H1 (cell line): ENCODE measurements at places on chromosomes 6 and 20. TPM values are rescaled to one million over a fixed set of nuclear protein-coding genes. Genes with fewer than 3 reads are reported as not detected.

DNA sequence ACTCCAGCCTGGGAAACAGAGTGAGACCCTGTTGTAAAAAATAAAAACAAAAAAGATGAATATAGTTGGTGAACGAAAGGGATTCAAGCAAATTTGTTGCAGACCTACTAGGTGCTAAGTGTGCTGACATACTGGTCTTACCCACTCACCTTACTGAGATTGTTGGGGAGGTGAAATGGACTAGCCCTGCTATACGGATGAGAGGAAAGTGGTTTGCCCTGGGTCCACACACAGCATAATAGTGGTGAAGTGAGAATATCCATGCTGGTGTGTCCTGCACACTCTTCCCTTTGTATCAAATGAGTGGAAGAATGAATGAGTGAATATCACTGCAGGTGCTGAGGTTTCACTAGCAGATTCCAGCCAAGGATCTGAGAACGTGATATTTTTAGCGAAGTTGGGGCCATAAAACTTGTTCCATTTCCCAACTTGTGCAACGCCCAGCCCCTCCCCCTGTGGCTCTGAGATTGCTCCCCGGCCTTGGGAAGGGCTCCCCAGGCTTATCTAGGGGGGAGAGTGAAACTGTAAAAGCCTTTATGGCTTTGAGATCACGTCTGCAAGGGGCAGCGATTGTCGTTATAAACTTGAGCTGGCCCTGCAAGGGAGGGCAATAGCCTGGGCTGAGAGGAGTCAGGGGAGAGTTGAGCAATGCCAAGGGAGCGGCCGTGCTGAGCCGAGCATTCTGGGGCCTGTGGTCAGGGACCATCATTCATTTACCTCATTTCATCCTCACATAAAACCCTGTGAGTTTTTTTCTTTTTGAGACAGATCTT lies 33.2 kb upstream of the TTPAL start:
- no peaks in the 10 kb centered on the region for H3K36me3 ChIP-seq
- no peaks in the 10 kb centered on the region for H3K27me3 ChIP-seq
- no peak overlapping the region for H3K27ac ChIP-seq
- no peaks in the 10 kb centered on the region for H3K4me1 ChIP-seq
- H3K4me3 ChIP-seq = no peak overlapping the region
- no peak for DNase-seq

GRCh38 chr20:34615477-34615876 lies 57.0 kb downstream of the MAP1LC3A start:
- H3K4me3 ChIP-seq = no peak overlapping the region
- no peaks in the 10 kb centered on the region for H3K4me1 ChIP-seq
- DNase-seq = no peak
- H3K27ac ChIP-seq = no peak overlapping the region
- H3K36me3 ChIP-seq = no peaks in the 10 kb centered on the region; the same call in 1 of the 2 replicates

GRCh38 chr6:56663344-56663743 lies 20.7 kb upstream of the DST start:
- H3K27me3 ChIP-seq = no peaks in the 10 kb centered on the region
- H3K4me3 ChIP-seq = no peak overlapping the region
- DNase-seq = no peak
- H3K4me1 ChIP-seq = no peaks in the 10 kb centered on the region; the same call in 1 of the 2 replicates
- H3K36me3 ChIP-seq = no peaks in the 10 kb centered on the region

DNA sequence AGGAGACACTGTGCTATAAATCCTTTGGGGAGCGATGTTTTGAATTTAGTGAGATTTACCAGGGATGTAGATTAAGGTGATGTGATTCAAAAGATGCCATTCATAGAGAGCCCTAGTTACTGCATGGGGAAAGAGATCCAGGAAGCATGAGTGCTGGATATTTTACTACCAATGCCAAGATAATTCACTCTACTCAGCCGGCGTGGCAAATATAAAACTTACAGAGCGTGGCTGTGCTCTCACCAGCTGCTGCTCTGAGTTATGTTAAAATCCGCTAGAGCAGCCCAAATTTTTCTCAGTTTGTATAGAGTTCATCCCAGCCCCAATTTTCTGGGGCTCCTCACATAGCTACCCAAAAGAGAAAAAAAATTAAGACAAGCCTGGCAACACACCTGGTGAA lies 48.6 kb downstream of the BFSP1 start:
- no peaks in the 10 kb centered on the region for H3K36me3 ChIP-seq
- no peaks in the 10 kb centered on the region for H3K4me1 ChIP-seq
- H3K27me3 ChIP-seq = no peaks in the 10 kb centered on the region
- DNase-seq = no peak

GRCh38 chr6:37441651-37442050 lies 8.6 kb downstream of the CMTR1 start:
- H3K36me3 ChIP-seq = peaks cover 11% of the 10 kb centered on the region
- no peak for DNase-seq

- no peak overlapping the region for H3K4me3 ChIP-seq
- DNase-seq = no peak
- no peaks in the 10 kb centered on the region for H3K27me3 ChIP-seq
- no peaks in the 10 kb centered on the region for H3K36me3 ChIP-seq
Measured at GRCh38 chr6:136860043-136860442, 37.7 kb downstream of the PEX7 start.

DNA sequence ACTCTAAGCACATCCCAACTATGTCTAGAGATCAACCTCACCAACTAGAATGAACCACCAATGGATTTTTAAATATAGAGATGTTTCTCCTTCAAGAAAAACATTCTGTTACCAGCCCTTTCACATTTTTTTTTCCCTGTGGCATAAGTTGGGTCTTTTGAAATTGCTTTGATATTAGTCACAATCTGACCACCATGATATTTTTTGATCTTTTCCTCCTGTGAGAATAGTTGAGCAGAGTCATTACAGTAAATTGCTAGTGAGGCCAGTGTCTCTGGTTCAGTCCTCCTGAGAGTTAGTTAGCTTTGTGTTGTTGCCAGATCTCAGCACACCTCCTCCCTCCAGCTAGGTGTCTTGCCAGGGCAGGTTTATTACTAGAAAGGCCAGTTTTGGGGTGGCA lies 79.7 kb upstream of the MYLIP start:
- no peaks in the 10 kb centered on the region for H3K4me1 ChIP-seq
- no peak overlapping the region for H3K27ac ChIP-seq
- no peaks in the 10 kb centered on the region for H3K27me3 ChIP-seq
- DNase-seq = no peak
- H3K4me3 ChIP-seq = no peak overlapping the region
- no peaks in the 10 kb centered on the region for H3K36me3 ChIP-seq

- H3K27me3 ChIP-seq = no peaks in the 10 kb centered on the region
- no peak overlapping the region for H3K27ac ChIP-seq
- H3K36me3 ChIP-seq = no peaks in the 10 kb centered on the region
- H3K4me1 ChIP-seq = peaks cover 1% of the 10 kb centered on the region; the same call in 1 of the 2 replicates
- H3K4me3 ChIP-seq = no peak overlapping the region
Measured at GRCh38 chr6:71250099-71250602, 38.5 kb upstream of the OGFRL1 start.

The HAO1 gene
- not detected in 2 replicates for total RNA-seq

The POM121L2 gene
- 0.09 and 0.17 TPM in 2 replicates for total RNA-seq

The RSPH4A gene
- 0.52 and 0.59 TPM in 2 replicates for total RNA-seq

The FOXS1 gene
- total RNA-seq = not detected in 2 replicates

The HMGN3 gene
- total RNA-seq = 167 and 174 TPM in 2 replicates

The STXBP5 gene
- 10.8 and 12.0 TPM in 2 replicates for total RNA-seq
